ENCODE measurements at places on chromosomes 4 and X.

- DNase-seq = peak; percentile 8
Observed at GRCh38 chrX:141879616-141880015, 24.1 kb upstream of the MAGEC1 start.

- no peak for DNase-seq
Observed at GRCh38 chr4:581753-582361, 5.8 kb upstream of the TMEM271 start.

- DNase-seq = peak; percentile 44
Observed at GRCh38 chr4:105620640-105621323, 68.4 kb downstream of the ARHGEF38 start.

DNA sequence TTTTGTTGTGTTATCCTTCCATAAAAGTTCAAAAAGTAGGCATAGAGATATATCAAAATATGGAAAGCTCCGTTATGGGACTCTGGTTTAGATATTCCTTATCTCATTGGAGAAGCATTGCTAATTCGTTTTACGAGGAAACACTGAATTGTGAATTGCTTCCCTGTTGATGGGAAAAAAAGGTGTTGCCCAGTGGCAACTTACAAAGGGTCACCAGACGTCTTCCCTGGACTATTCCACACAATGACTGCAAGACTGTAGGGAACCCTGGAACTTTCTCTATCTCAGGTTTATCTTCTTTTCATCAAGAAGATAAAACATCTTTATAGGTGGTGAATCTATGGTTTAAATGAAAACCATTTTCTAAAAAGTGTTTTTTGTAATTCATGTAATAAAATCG is 137.7 kb downstream of the MID1 start:
- DNase-seq = no peak

GRCh38 chrX:19096586-19096985 is 25.7 kb downstream of the ADGRG2 start:
- DNase-seq = no peak
